Stimulated activated CD8-positive, alpha-beta memory T cell treated with anti-CD3 and anti-CD28 coated beads, Interleukin-4, amount 100 ng/mL, for 4 hours (primary cell): ENCODE measurements at places on chromosomes 1 and 21.

DNA sequence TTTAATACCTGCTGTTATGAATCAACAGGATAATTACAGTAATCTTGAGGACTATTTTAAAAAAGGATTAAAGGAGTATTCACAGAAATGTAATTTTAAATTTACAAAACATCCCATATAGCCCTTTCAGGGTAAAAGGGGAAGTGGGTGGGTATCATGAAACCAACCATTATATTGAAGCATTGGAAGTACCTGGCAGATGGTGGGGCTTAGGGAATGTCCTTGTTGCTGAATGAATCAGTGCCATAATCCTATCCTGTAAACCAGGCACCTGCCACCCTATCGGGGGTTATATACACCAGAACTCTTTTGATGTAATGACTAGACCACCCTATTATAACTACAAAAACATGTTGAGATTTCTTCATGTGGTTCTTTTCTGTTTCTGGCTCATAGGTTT lies 30.4 kb downstream of the CDC14A start:
- no peak for DNase-seq

DNA sequence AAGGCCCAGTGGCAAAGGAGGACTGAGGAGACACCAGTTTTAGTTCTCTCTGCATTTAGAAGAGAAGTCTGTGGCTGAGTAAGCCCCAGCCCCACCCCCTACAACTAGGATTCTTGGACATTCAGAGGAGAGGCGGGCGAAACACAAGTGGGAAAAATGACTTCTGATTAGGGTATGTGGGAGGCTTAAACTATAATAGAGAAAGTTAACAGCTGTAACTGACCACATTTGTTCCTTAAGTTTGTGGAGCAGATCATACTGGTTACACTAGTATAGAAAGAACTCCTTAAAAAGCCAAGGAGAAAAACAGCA lies 11.2 kb upstream of the TRIM33 start:
- no peak for DNase-seq

GRCh38 chr1:94954263-94955220 lies 27.6 kb upstream of the CNN3 start:
- no peak for DNase-seq

DNA sequence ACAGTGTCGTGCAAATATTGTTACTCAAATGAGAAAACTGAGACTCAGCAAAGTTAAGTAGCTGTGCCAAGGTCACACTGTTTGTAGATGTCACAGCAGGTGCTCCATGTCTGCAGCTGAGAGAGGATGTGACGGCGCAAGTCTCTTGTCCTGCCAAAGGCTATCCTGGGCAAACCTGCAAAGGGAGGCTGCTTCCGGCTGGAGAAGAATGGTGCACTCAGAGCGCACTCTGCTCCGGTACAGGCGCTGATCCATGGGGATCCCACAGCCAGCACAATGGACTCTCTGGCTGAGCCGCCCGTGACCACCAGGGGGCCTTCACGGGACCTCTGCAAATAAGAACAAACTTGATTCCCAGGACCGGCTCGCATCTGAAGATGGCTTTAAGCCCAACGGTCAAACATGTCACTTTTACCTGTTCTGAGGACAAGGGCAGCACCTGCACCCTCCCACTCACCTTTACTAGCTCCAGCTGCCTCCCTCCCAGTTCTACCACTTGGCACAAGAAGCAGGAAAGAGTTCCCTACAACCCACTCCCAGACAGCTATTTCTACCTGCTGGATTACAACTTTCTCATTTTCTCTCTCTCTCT lies 21.9 kb downstream of the RD3 start:
- DNase-seq: no peak

DNA sequence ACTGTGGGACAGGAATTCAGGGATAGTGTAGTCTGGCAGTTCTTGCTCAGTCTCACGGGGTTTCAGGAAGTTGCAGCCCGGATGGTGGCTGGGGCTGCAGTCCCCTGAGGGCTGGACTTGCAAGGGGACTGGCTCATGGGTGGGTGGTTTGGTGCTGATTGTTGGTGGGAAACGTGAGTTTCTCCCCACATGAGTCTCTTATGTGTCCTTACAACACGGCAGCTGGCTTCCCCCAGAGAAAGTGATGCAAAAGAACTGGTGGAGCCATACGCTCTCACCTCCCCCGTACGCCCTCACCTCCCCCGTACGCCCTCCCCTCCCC lies 64.9 kb downstream of the EVA1C start:
- no peak for DNase-seq

GRCh38 chr21:20016435-20017005 lies 981.7 kb upstream of the NCAM2 start:
- no peak for DNase-seq

DNA sequence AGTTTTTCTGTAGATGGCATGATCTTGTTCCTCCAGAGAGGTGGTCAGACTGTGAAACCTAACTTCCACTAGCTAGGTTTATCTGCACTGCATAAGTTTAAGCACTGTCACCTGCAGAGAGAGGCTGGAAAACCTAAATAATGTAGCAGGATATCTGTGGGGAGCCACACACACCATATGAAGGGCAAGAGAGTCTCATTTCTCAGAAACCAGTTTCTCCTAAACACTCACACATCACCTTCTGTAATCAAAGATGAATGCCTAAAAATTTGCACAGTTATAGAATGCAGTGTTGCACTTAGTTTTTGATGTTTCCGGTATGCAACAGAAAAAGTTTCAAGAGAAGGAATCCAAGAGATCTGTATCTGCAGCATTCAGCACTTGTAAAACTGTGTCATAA lies 654.6 kb downstream of the ADGRL2 start:
- DNase-seq: no peak

GRCh38 chr1:28775121-28775942 lies 36.6 kb upstream of the OPRD1 start:
- DNase-seq: peak; percentile 40

- no peak for DNase-seq
Measured at GRCh38 chr1:232335261-232335660, 294.7 kb downstream of the SIPA1L2 start.

DNA sequence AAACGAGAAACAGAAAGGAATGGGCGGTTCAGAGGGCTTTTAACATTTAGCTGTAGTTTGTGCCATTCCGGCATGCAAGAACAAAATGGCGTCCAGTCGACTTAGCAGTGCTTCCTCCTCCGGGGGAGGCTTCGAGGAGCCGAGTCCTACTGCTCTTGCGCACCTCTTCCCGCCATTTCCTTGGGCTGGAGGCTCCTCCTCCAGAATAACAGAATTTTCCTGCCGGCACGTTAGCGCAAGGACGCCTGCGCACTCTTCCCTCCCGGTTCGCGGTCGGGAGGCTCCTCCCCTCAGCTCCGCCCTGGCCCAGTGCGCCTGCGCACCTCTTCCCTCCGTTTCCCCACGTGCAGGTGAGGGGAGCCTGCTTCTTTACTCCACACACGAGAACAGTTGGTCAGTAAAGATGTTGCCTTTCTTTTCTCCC lies 1.0 kb downstream of the DMRTB1 start:
- no peak for DNase-seq

DNA sequence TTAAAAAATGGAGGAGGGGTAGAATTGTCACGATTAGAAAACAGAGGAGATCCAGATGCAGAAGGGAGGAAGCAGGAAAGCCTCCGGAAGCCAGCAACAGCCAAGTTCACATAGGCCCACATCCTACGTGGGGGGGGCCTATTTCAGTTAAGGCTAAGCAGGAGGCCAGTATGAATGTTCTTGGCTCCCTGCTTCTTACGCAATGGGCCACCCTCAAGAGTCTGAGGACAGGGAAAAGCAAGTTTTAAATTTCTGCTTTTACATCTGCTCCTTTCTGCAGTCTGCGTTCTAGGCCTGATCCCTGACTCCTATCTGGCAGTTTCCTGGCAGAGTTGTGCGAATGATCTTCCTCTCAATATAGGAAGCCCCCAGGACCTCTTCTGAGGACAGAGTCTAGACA lies 30.6 kb downstream of the RABIF start:
- no peak for DNase-seq

DNA sequence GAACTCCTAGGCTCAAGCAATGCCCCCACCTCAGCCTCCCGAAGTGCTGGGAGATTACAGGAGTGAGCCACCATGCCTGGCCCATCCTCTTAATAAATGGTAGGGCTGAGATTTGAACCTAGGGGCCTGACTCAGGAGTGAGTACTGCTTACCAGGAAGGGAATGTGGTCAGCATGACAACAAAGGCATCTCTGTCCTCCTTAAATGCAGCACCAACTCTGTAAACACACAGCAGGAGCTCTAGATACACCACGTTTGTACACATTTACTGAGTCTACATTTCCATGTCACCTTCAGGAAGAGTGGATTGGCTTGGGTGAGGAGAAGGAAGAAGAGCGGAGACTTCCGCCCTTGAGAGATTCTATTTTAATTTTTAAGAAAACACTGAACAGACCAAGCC lies 38.5 kb downstream of the HIVEP3 start:
- DNase-seq: no peak

DNA sequence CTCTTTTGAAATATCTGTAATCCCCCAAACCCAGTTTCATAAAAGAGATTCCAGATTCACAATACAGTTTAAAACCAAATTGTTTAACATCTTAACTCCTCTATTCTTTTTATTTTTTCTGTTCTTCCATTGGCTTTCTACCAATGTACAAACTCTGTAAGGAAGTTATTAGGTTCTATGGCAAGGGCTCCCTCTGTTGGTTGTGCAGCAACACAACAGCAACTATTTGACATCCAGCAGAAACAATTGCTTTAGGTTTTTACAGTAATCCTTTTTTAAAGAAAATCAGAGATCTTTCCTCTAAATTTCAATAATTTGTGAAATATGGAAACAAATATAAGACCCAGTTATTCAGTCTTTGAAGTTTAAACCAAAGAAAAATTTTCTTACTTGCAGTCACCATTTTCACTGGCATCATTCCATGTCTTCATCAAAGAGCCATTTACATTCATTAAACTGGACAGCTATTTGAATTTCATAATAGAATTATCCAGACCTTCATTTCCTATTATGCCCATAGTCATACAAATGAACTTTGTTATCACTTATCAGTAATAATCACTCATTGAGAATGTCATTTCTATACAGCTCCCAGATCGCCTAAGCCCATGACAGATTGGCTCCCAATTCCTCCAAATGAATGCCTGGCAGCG lies 46.5 kb upstream of the RNF11 start:
- no peak for DNase-seq

GRCh38 chr1:37556712-37557196 lies at the start of gene DNALI1:
Gene DNALI1 (plus strand): TSS chr1:37556940. CDS start chr1:37556995, 55 bp downstream.
- DNase-seq: no peak

DNA sequence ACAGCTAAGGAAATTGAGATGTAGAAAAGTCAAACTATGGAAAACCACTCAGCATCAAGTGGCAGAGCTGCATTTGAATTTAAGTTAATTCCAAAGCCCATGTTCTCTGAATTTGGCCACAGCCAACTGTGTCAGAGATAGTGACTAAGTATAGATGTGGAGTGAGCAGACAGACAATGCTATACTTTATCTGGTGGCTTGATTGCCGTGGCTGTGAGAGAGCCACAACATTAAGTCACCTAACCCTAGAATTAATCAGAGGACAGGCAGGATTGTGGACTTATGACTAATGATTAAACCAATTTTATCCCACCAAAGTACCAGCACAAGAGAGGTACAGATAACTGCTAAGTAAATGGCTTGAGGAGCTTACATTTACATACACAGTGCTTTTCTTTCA lies 209.8 kb downstream of the TPR start:
- DNase-seq: no peak

GRCh38 chr21:38400195-38400919 lies 97.9 kb downstream of the ERG start:
- DNase-seq: no peak

DNA sequence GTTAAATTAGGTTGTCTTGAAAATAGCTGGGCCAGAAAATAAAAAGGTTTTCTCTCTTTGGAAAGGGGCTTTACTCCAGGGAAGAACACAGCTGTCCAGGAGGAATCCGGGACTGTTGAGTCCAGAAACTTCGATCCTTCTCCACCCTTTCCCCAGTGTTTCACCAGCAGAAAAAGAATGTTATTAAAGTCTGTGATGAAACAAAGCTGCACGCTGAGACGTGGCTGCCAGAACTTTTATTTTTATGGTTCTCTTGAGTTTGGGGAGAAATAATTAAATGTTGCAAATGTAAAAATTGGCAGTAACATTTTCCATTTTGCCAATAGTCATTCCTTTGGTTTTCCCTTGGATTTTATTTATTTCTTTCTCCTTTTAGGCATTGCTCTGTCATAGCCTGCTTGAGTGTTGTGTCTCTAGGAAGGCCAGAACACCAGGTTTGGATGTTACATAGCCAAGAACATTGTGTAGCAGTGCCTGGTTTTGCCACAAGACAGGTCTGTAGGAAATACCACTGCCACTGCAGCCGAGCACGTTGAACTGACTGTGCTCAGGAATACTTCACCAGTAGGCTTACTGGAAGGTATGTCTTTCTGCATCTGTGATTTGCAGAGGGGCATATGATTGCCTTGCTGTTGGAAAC lies 87.4 kb downstream of the ROR1 start:
- no peak for DNase-seq

DNA sequence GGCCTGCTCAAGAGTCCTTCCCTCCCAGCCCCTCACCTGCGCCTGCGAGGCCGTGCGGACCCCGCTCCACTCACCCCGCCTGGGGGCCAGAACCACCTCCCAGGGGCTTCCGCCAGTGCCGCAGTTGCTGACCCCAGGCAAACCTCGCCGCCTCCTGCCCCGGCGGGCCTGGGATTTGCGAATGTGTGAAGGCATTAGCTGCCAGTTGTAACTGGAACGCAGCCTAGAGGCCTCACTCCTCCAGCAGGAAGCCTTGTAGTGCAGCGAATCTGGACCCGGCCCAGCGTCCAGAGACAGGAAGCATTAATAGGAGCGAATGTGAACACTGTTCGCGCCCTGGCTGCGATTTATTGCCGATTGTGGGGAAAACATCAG lies 140.9 kb upstream of the ARHGEF16 start:
- DNase-seq: no peak

DNA sequence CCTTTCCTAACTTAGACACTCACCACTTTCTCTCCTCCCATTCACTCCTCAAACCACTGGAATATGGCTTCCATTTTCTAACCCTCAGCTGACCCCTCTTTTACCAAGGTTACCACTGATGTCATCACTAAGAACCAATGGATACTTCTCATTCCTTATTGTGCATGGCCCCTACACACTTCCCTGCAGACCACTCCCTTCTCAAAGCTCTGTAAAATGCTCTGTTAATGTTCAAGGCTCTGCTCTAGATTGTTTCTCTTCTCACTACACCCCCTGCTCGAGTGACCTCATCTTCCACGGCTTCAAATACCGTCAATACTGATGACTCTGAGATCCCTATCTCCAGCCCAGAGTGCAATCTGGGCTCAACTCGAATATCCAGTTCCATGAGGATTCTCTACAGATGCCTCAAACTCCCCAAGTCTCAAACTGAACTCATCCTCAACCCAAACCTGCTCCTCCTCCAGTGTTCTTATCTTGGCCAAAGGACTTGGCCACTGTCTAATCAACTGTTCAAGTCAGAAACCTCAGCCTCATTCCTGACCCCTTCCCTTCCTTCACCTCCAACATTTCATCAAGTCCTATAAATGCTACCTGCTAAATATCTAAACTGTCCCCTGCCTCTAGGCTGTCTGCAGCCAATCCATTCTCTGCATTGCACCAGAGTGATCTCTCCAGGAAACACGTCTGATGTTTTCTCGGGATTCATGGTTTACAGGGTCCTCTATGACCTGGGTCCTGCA lies 41.3 kb upstream of the BMP8B start:
- no peak for DNase-seq
